ENCODE measurements at places on chromosomes 2 and 18.

GRCh38 chr18:36212301-36213171, 25.2 kb downstream of the MOCOS start:
- DNase-seq: no peak

- DNase-seq: no peak
Observed at GRCh38 chr2:43513216-43513615, 82.6 kb downstream of the THADA start.

GRCh38 chr2:207252979-207253645, 87.4 kb upstream of the KLF7 start:
- no peak for DNase-seq

GRCh38 chr2:165017966-165018596, 62.8 kb upstream of the SLC38A11 start:
- no peak for DNase-seq

DNA sequence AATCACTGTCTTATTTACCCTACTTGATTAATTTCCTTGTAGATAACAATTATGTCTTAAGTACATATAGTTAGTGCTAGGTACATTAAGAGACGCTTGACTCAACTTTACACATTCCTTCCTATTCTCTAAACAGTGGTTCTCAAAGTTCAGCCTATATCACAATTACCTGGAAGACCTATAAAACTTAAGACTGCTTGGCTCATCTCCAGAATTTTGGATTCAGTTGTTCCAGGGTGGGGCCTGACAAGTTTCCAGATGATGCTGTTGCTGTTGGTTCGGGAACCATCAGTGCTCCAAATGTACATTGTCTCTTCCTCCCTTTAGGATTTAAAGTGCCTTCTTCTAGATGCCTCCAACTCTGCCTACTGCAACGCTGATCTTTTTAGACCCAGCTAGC, 4.0 kb downstream of the PPP3R1 start:
- DNase-seq: no peak

Data from CD4-positive, alpha-beta memory T cell (primary cell).